Right ventricle myocardium inferior (tissue), 1 donor: ENCODE measurements at places on chromosomes 5 and 9. TPM values are rescaled to one million over a fixed set of nuclear protein-coding genes. Genes with fewer than 3 reads are reported as not detected.

HDHD3 gene
- 10.5 TPM for total RNA-seq

DNA sequence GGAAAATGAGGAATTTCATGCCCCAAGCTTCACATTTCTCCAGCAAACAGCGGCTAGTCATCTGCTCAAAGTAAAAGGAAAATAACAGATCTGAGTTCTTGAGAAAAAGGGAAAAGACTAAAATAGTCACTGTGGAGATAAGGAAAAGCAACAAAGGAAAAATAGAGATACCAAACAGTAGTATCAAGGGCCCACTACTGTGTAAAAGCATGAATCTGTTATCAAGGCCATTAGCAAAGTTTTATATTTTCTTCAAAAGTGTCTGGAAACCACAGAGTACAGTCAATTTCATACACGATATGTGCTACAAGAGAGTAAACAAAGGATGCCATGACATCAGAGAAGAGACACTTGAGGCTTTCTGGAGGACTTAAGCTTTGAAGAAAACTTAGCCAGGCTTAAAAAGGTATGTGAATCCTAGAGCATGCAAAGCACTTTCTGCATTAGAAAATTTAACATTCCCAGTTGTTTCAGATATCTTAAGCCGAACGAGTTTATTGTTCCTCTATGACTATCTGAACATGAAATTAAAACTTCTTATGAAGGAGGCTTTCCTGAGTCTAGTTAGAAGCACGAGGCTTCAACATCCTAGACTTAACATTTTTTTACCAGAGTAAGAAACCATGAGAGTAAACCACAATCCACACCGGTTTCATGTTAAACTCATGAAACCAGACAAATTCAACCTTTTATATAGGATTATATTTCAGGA lies 1.2 kb downstream of the TTC33 start:
- DNase-seq: no peak

- no peak for DNase-seq
These were observed 8.5 kb downstream of the ELOVL7 start for GRCh38 chr5:60835554-60835953.

DNA sequence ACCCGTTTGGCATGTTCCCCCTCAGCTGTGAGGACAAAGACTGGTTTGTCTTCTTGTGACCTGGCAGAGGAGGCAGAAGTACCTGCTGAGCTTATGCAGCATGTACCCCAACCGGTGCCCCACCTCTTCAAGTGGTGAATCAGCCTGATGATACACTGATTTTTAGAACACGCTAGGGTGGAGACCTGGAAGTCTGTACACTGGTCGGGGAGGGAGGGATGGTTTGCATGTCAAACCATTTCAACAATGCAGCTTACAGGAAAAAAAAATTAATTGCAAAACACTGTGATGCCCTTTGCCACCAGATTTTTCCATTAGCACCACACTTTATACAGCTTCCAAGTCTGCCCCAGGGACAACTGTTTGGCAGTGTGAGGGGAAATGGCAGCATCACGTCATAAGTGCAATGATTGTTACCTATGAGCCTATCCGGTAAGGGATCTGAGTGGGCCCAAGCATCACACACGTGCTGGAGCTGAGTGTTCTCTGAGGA lies 155.1 kb upstream of the DMRT1 start:
- no peak for DNase-seq

- DNase-seq: no peak
These were observed 3.5 kb downstream of the SLC27A4 start for GRCh38 chr9:128343855-128344254.

DNA sequence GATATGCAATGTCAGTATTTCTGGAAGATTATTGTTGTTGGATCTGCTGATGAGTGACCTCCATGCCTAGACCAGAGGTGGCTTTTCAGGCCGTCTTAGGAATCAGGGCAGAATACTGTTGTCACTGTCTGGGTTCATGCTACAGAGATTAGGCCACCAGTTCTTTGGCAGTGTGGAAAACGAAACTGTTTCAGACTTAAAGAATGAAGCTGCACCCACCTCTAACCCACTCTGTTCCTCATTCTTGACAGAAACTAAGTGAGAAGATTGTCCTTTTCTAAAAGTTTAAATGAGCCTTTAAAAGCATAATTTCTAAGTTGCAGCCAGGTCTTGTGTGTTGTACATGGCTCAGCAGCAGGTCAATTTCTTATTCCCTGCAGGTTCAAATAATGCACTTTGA lies 444.3 kb downstream of the ENC1 start:
- no peak for DNase-seq

TMC1 gene
- total RNA-seq: not detected

CD274 gene
- 12.0 TPM for total RNA-seq

DNA sequence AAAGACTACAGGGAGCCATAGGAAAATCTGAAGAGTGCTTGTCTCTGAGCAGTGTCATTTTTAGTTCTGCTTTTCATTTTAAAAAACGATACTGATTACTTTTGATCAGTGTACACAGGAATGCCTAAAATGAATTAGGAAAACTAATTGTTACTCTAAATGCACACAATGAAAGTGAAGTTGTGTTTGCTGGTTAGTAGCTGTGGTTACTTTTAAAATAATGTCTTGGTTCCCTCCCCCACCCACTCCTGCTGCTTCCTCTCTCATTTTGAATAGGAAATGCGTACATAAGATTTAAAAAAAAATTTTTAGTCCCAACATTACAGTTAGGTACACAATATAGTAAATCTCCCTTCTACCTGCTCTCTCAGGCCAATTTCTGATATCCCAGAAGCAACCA lies 47.5 kb upstream of the PLPP1 start:
- no peak for DNase-seq

MOB3B gene
- total RNA-seq: 1.5 TPM

DNA sequence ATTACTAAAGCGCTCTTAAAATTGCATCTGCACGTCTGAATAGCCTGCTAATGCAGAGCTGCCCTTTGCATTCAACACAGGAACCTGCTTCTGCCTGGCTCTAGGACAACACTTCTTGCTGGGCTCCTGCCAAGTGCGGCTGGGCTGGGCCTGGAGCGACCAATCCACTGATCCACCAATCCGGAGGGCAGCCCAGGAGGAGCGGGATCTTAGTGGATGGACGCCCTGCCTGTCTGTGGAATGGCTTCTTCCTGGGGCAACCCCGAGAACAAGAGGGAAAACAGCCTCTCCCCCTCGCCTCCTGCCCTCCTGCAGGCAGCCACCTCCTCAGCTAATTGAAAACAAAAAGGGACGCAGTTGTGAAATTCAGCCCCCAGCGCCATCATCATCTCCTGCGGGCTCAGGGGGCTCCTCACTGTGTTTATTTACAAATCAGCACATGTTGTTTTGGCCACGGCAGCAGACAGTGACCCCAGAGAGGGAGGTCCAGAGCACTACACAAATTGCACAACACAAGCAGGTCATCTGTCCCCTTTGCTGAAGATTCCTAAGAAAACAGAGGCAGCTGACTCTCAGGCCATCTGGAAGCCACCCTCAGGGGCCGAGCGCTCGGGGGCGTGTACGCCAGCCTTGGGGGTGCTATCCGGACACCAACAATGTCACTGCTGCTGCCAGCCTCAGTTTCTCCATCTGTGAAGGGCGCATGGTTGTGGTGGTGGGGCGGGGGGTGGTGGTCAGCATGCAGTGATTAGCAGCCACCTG lies 57.3 kb downstream of the GADD45G start:
- peak; percentile 97 for DNase-seq

GRCh38 chr9:122075135-122076030 lies 17.7 kb downstream of the TTLL11 start:
- DNase-seq: no peak

- DNase-seq: no peak
These were observed 90.9 kb upstream of the GPR151 start for GRCh38 chr5:146606893-146607292.

DNA sequence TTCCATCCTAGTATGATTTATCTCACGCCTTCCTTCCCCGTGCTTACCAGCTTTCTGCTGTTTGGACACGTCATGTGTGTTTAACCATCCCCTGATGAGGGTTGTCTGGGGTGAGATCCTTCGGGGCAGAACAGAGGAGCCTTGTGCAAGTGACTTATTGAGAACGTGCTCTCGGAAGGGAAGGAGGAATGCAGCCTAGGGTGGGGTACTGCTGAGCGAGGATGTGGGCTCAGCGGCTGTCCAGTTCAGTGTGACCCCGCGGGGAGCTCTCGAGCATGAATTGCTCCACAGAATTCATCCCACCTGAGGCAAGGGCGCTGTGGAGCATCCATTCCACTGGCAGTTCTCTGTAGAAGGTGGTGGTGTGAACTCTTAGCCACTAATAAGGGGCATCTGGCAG lies 4.0 kb downstream of the MYOZ3 start:
- DNase-seq: no peak

SPATA31A3 gene
- total RNA-seq: not detected

DNA sequence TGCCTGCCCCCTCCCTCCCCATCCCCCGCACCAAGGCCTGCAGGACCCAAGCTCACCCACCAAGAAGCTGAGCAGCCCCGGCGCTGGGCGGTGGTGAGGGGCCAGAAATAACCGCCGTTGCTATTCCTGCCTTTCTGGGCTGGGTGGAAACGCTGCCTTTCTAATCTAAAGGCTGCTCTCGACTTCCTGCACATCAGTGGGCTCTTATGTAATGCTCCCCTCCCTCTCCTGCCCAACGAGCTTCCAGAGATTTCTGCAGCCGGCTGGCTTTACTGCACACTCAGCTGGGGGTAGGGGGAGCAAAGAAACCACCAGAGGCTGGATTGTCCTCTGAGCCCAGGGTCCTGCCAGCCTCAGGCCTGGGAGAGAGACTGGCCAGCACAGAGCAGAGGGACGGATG lies 6.9 kb upstream of the EGR1 start:
- DNase-seq: no peak

DNA sequence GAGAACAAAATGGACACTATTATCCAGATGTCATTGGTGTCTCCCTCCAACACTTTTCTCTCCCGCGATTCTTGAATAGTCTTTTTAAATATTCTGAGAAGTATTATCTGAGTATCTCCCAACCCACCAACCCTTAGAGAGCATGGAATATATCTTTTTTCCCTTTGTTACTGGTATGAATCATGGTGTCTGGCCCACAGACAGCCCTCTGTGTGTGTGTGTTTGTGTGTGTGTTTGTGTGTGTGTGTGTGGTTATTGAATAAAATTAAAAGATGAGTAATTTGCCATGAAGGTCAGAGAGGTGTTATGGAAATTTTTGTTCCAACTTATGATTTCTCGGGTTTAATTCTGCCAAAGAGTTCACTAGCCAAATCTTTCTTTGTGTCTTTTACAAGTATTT lies 47.7 kb downstream of the CAMK4 start:
- DNase-seq: no peak

GRCh38 chr5:131396015-131396414 lies 132.2 kb downstream of the CDC42SE2 start:
- DNase-seq: no peak

GRCh38 chr5:137665678-137666460 lies 70.0 kb downstream of the KLHL3 start:
- DNase-seq: no peak

- no peak for DNase-seq
These were observed 709 bp upstream of the SYNPO start for GRCh38 chr5:150639751-150640150.

DNA sequence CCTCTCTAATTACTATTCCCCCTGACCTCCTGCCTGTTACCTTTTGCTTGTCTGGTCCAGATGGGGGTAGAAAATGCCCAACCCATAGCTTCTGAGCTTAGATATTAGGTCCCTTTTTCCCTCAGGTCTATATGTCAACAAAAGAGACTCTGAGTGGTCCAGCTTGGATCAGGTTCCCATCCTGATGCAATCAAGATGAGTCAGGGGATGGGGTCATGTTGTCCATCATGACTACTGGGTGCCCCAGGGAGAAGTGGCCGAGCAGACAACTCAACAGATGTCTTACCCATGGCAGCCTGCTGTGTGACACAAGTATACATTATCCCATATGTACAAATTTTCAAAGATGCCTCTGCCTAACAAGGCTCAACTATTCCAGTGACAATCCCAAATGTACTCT lies 9.1 kb upstream of the ANKH start:
- DNase-seq: no peak

DNA sequence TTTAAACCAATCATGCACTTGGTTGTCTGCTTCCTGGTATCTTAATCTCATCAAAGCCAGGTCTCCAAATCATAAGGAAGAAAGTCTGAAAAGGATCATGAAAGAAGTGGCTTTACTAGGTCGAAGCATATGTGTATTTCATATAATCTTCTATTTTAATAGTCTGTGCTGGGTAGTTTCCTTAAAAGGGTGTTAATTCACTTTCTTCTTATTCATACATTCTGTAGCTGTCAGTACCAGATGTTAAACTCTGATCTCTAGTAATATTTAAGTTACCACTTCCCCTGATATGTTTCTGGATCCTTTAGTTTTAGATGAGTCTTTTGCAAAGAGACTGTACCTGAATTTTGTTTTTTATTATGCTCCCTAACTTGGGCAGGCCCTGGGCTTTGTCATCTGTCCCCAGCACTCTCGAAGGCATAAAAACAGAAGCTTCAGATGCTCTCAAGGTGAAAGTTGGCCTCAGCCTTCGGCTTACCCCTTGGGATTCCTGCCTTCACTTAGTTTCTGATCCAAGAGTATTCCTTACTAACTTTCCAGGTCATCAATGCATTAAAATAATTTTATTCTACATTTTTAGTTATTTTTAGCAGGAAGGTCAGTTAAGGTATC lies 15.0 kb upstream of the LNPEP start:
- DNase-seq: no peak

GRCh38 chr5:64569858-64570257 lies 64.0 kb downstream of the RGS7BP start:
- DNase-seq: no peak

- DNase-seq: peak; percentile 17
These were observed 34.1 kb downstream of the LAMC3 start for GRCh38 chr9:131043087-131043486.
